ENCODE measurements at places on chromosomes 1 and 21.

DNA sequence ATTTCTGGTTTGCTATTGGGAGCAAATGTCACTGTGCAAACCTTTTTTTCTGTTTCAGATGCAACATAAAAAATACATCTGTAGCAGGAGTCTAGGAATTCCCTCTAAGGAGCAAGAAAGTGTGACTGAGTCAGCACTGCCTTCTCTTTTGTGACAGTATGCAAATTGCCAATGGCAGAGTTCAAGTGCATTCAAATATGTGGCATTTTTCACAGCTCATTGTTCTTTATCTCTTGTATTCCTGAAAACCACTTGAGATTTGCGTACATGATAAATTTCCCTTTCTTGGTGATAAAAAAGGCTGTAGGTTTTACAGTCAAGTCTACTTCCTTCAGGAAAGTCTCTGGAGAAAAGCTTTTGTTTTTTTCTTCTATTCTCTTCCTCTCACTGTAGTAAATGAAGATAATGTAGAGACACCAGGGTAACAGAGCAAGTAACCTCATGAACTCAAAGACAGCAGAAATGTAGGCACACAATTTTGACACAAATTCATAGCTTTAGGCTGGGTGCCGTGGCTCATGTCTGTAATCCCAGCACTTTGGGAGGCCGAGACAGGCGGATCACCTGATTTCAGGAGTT lies 129.7 kb upstream of the L1TD1 start:
- DNase-seq, result peak; percentile 50

DNA sequence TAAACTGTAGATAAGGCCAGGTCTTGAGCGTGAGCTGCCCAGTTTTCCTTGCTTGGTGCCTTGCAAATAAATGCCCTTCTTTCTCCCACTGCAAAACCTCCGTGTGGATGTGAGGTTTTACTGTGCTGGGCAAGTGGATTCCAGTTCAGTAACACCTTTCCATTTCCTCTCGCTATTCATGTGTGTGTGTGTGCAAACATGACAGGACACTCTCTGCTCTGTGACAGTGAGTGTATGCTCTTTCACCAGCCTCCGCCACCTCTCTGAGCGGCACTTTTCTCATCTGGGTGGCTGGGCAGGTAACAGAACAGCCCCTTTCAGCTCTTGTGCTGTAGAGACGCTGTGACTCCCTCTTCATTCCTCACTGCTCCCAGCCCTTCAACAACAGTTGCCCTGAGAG lies 23.9 kb downstream of the CNIH3 start:
- DNase-seq, result no peak

DNA sequence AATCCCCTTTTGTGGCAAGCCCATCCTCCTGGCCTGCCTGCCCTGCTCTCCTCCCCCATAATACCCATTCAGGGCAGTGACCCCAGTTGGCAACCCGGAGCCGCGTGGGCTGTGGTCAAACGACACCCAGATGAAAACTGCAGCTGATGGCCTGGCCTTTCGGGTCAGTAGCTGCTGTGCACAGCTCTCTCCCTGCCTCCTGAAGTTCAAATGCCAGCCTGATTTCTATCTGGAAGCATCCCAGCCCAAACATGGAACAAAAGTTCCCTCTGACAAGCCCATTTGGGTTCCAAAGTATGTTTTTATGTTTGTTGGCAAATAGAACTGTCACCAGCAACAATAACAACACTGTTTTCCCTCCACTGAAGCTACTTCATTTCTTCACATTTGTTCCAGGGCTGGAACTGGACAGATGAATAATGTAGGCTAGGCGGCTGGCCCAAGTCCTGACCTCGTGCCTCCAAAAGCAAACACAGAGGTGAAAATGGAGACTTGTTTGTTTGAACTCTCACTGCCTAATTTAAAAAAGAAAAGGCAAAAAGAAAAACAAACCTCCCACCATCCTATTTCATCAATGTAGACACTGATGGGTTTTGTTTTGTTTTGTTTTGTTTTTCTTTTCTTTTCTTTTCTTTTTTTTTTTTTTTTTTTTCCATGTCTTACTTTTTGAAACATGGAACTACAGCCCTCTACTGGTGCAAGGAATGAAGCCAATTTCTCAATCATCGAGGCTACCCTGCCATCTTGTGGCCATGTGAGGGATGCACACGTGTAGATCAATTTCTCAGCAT lies 179.0 kb downstream of the ADSS2 start:
- peak; percentile 85 for DNase-seq

- no peak for DNase-seq
Observed at GRCh38 chr1:65393347-65393746, 27.1 kb upstream of the LEPR start.

DNA sequence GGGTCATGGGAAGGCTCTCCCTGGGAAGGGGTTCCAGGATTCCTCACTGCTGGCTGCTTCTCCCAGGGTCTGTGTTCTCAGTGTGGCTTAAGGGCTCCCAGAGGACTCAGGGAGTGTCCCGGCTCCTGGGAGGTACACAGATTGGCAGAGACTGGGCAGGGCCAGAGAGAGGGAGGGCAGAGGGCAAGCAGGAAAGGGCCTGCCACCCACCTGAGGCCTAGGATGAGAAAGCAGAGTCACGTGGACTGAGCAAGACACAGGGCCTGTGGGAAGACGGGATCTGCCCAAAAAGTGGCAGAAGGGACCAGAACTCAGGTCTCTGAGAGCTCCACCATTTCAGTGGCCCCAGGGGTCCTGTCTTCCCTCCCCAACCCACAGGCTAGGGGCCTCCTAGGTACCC lies 871 bp downstream of the SLFNL1 start:
- DNase-seq, result no peak

DNA sequence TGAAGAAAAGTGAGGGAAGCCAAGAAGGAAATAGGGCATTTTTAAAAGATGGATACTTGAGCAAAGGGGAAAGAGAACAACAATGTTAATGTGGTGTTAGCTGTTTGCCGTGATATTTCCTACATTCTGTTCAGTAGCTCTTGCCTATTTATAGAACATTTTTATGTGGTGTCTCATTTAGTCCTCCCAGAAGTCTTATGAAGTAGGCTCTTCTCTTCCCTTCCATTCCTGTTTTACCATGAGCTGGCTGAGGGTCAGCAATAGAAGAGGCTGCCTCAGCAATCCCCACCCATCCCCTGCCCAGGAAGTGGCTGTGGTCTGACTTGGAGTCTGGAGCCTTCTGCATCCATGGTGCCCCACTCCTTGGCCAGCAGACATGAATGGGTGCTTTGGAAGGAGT lies 60.1 kb downstream of the KIAA0040 start:
- DNase-seq, result no peak

- DNase-seq, result no peak
Observed at GRCh38 chr1:153680120-153680403, 1.6 kb downstream of the NPR1 start.

DNA sequence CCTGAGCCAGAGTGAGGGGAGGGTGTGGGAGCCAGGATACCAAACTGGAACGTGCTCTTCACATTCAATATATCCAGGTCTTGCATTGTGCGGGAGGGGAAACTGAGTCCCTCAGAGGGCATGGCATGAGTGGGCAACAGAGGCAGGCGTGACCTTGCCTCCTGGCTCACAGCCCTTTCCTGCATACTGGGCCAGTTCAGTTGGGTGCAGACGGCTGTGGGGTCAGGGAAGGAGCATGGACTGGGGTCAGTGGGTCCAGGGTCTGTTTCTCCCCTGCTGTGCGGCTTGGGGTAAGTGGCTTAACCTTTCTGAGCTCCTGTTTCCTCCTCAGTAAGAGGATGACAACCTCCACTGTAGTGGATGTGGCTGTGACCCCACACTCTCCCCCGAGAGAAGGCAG lies 16.6 kb downstream of the SERINC2 start:
- DNase-seq, result no peak

DNA sequence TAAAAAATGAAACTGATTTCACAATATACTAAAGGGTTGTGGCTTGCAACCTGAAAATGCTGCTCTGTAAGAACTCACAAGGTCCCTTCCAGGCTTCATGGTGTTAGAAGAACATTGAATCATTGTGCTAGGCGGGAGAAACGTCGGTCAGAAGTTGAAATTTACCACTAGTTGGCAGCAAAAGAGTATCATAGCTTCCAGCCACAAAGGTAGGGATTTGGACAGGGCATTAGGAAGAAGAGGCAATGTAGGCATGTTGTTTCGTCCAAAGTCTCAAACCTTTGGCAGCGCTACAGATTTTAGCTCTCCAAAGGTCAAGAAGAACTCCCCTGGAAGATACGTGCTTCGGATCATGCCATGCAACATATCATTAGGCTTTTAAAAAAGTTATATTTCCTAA lies 62.5 kb upstream of the ZP4 start:
- peak; percentile 0 for DNase-seq

GRCh38 chr1:98881901-98882300 lies 122.8 kb downstream of the PLPPR5 start:
- no peak for DNase-seq

DNA sequence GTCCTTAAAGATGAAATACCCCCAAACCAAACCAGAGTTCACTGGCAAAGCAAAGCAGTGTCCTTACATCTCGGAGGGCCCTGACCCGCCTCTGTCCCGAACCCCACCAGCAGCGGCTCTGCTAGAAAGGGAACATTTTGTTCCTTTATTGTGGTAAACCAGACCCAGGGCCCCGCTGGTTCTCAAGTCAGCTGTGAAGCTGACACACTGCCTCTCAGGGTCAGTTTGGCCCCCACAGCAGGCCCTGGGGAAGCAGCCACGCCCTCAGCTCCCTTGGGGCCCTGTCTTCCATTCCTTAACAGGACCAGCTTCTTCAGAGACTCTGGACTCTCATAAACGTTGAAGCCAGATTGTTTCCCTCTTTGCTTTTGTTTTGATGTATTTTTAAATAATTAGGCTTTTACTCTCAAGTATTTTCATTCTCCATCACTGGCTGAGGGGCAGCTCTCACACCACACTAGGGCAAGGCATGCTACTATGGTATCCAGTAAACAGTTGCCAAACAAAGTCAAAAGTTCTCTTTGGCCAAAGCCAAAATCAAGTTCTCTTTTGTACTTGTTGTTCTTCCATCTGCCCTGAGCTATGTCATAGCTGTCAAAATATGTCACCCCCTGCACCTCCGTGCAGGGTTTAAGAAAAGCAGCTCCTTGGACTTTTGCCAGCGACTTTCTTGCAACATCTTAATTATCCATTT lies 61.1 kb upstream of the ANGPTL1 start:
- peak; percentile 60 for DNase-seq

GRCh38 chr1:225573216-225573615 lies 79.7 kb downstream of the ENAH start:
- DNase-seq, result peak; percentile 60

DNA sequence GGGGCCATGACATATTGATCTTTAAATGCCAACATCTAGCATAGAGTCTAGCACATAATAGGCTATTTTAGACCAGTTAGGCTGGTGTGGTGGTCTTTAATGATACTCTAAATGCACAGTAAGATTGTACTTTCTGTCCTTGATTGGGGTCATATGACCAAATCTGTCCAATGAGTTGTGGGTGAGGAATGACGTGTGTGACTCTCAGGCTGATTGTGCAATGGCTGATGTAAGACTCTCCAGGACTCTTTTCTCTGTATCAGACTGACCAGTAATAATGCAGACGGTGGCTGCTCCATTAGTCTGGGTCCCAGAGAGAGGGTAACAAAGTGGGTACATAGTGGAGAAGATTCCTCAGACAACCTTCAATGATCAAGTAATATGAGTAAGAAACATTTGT lies 541.6 kb upstream of the CAMK1G start:
- no peak for DNase-seq

- DNase-seq, result peak; percentile 30
Observed at GRCh38 chr1:239976130-239976968, 115.3 kb upstream of the FMN2 start.

DNA sequence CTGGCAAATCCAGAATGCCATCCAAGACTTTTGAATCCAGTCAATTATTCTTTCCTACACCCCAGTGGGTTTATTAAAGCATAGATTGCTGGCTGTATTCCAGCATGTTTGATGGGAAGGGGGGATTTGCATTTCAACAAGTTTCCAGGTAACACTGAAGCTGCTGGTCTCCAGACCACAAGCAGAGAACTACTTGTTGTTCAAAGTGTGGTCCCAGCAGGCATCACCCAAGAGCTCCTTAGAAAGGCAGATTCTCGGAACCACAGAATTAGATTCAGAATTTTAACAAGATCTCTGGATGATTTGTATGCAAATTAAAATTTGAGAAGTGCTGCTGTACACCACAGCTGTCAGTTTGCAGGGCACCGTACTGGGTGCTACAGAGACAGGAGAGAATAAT lies 216.3 kb upstream of the FAM78B start:
- DNase-seq, result no peak

GRCh38 chr1:169103480-169103893 lies 3.0 kb upstream of the ATP1B1 start:
- no peak for DNase-seq

DNA sequence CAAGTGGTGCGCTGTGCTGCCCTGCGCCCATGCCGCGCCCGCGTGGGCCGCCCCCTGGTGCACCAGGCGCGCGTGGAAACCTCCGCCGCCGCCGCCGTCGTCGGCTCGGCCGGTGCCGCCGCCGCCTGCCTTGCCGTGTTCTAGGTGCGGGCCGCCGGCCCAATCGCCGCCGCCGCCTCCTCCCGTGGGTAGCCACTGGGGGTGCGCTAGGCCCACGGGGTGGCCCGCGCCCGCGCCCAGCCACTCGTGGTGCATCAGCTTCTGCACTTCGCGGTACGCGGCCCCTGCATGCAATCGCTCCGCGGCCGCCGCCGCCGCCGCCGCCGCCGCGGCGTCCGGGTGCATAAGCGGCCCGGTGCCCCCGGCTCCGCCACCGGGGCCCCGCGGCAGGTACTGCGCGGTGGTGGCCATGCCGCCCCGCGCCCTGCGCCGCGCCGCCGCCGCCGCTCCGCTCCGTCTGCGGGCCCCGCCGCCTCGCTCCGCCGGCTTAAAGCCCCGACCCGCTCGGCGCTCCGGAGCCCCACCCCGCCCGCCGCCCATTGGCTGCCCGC lies at the start of gene POU3F1:
TSS of gene POU3F1 (minus strand) at position 461 of the 551 bp plus-strand sequence. CDS start at position 411, 50 bp downstream.
- no peak for DNase-seq

DNA sequence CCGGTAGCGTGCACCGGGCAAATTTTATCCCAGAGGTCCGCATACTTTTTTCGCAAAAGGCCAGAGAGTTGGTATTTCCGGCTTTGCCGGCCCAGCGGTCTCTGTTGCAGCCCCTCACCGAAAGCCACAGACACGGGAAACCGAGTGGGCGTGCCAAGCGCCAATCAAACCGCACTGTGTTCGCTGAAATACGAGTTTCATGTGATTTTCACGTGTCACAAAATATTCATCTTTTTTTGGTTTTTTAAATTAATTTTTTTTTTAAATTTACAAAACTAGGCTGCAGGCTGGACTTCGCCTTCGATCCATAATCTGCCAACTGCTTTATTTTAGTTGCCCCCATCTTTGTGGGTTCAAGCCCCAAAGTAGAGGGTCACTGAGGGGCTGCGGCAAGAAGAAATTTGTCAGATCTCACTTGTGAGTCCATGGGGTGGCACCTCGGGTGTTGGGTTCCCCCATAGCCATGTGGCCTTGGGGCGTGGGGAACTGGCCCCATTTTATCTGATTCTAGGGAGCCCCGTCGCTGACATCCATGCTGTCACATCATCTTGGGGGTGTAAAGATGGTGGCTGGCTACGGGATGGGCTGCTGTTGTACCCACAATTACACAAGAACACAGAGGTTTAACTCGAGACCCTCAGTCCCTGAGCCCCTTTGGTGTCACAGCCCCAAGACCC lies 20.8 kb downstream of the SLC45A1 start:
- no peak for DNase-seq

GRCh38 chr1:193392686-193393085 lies 206.3 kb upstream of the B3GALT2 start:
- no peak for DNase-seq

- DNase-seq, result no peak
Observed at GRCh38 chr1:4303303-4303702, 351.1 kb upstream of the AJAP1 start.

GRCh38 chr1:115496904-115497527 lies 144.8 kb upstream of the VANGL1 start:
- peak; percentile 38 for DNase-seq

Measured in A673 (cell line).